ENCODE measurements at places on chromosomes 2 and 18.

GRCh38 chr2:228669690-228670089 lies 488.2 kb upstream of the SPHKAP start:
- no peak for DNase-seq

- no peak for DNase-seq
Observed at GRCh38 chr2:241959751-241960269, 90.3 kb downstream of the RTP5 start.

GRCh38 chr2:46173636-46174250 lies 123.5 kb upstream of the EPAS1 start:
- no peak for DNase-seq

- DNase-seq = no peak
Observed at GRCh38 chr2:165924946-165925345, 28.6 kb downstream of the TTC21B start.

DNA sequence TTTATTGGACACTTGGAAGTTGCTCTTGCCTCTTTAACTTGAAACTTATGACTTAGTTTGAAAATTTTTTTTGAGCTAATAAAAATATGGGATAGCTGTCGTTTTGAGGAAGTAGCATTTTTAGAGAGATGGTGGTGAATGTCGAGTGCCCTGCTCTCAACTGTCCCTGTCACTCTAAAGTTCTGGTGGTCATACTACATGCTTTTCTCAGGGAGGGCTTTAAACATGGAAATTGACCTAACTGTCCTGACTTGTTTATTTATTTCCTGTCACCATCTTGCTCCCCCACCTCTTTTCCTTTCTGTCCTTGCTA lies 16.0 kb downstream of the CEP192 start:
- no peak for DNase-seq

DNA sequence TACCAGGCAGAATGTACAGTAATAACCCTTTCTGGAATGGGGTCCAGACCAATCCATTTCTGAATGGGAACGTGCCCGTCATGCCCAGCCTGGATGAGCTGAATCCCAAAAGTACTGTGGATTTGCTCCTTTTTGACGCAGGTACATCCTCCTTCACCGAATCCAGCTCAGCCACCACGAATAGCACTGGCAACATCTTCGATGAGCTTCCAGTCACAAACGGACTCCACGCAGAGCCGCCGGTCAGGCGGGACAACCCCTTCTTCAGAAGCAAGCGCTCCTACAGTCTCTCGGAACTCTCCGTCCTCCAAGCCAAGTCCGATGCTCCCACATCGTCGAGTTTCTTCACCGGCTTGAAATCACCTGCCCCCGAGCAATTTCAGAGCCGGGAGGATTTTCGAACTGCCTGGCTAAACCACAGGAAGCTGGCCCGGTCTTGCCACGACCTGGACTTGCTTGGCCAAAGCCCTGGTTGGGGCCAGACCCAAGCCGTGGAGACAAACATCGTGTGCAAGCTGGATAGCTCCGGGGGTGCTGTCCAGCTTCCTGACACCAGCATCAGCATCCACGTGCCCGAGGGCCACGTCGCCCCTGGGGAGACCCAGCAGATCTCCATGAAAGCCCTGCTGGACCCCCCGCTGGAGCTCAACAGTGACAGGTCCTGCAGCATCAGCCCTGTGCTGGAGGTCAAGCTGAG lies 89.6 kb downstream of the SH3BP4 start:
- DNase-seq = no peak

GRCh38 chr2:43402002-43402401 lies 175.6 kb upstream of the ZFP36L2 start:
- no peak for DNase-seq

GRCh38 chr2:151237422-151238025 lies 24.1 kb downstream of the RBM43 start:
- no peak for DNase-seq

DNA sequence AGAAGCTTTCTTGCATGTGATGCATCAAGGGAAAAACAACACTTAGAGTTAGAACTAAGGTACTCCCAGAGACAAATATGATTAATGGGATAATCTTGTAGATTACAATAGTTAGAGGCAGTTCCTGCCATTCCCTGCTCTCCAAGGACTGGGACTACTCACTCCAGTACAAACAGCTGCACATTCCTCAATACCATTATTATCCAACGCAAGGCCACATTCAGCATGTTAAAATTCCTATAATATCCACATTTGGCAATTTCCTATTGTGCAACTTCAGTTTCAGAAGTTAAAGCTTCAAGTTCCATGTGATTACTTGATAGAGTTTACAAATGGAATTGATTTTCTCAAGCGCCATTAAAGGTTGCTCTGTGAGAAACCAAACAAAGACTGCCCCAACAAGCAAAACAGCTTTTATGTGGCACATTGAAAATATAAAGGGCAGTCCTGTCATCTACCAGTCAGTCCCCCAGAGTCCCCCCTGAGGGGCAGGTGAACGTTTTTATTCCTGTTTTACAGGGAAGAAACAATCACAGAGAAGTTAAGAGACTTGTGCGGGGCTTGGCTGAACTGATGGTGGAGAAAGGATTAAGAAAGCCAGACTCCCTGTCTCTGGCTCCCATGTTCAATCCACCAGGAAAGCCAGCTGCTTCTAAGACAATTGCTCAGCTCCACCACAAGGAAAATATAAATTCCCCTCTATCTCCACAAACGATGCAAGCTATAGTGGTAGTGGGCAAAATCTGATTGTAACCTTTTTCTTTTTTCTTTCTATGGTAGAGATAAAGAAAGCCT lies 72.6 kb downstream of the TXNL1 start:
- DNase-seq = no peak

- DNase-seq = no peak
Observed at GRCh38 chr2:163812926-163813520, 77.2 kb upstream of the FIGN start.

GRCh38 chr18:23634692-23635091 lies 28.0 kb downstream of the ANKRD29 start:
- DNase-seq = no peak

- DNase-seq = no peak
Observed at GRCh38 chr18:8051453-8051852, 484.3 kb downstream of the PTPRM start.

- no peak for DNase-seq
Observed at GRCh38 chr2:205390866-205391265, 291.4 kb upstream of the NRP2 start.

- DNase-seq = no peak
Observed at GRCh38 chr2:227228061-227228667, 63.7 kb downstream of the COL4A3 start.

DNA sequence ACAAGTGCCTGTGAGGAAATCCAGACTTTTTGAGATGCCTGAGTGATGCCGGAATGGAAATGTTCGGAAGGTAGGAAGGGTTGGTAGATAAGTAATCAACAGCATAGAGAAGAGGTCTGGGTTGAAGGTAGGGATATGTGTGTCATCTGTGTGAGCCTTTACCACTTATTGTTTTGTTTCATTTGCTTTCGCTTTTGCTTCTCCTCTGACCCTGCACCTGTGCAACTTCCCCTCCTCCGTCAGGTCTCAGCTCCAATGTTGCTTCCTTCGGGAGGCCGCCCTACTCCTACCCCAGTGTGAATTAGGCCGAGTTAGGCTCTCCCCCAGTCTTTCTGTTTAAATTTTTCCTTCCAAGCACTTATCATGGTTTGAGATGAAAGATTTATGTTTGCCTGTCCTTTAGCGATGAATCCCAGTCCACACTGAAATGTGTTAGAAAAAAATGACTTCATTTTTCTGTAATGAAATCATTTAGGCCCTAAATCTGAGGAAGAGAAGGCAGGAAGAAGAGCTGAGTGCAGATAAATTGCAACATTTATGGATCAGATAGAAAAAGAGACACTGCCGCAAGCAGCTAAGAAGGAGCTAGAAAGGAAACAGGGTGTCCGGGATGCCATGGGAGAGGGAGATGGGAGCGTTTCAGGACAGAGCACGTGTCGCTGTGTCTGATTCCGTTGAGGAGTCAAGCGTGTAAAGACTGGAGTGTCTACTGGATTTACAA lies 139.6 kb upstream of the PELI1 start:
- DNase-seq = no peak

- DNase-seq = no peak
Observed at GRCh38 chr2:36993841-36994620, 27.7 kb upstream of the STRN start.

DNA sequence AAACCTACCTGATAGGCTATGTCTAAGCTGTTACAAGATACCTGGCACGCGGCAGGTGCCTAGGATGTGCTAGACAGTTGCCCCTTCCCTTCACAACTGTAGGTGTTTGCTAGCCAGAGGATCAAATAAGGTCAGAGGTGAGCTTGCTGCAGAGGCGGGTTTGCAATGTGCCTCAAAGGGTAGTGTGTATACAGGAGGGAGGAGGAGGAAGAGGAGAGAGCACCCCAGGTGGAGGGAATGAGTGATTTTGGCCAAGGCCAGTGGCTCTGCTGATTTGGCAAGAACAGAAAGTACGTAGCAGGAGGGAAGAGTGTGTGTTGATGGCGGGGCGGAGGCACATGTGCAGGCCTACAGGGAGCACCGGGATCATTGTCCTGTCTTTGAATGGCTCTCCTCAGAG lies 236.5 kb downstream of the HAUS1 start:
- no peak for DNase-seq

GRCh38 chr2:6589150-6589549 lies 276.6 kb downstream of the CMPK2 start:
- DNase-seq = no peak

DNA sequence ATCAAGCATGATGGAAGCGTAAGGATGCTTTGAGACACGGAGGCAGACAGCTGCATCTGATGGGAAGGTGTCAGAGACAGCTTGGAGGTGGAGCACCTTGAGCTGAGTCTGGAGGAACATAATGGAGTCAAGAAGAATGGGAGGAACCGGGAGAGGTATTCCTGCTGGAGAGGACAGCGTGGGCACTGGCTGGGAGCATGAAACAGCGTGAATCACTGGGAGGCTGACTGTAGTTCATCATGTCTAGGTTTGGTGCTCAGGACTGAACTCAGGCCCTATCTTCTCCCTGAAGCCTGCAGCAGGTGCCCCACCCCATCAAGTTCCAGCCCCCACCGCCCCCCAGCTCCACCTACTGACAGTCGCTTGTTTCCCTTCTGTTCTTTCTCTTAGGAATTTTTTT lies 98.6 kb downstream of the TMEM17 start:
- DNase-seq = no peak

DNA sequence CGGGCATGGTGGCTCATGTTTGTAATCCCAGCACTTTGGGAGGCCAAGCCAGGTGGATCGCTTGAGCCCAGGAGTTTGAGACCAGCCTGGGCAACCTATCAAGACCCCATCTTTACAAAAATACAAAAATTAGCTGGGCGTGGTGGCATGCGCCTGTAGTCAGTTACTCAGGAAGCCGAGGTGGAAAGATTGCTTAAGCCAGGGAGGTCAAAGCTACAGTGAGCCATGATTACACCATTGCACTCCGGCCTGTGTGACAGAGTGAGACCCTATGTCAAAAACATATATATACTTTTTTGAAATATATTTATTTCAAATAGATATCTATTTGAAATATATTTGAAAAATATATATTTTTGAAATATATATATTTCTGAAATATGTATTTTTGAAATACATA lies 10.9 kb downstream of the OSBPL1A start:
- DNase-seq = no peak

DNA sequence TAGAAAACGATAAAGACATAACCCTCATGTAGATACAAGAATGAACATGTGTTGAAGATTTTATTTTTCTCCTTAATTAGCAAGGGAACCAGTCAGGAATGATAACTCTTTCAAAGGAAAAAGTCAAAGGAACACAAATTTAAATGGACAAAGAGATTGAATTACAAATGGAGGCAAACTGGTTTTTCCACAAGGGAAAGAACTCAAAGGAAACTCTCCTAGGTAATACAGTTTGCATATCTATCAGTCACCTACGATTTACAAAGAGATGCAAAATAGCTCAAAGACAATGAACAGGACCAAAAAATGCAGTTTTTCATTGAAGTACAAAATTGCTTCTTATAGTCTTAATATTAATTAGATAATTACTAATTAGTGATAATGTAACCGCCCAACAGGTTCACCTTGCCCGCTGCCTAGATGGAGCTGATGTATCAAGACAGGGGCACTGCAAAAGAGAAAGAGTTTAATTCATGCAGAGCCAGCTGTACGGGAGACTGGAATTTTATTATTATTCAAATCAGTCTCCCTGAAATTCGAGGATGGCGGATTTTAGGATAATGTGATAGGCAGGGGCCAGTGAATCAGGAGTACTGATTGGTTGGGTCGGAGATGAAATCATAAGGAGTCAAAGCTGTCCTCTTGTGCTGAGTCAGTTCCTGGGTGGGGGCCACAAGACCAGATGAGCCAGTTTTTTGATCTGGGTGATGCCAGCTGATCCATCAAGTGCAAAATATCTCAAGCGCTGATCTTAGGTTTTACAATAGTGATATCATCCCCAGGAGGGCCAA lies 151.0 kb downstream of the TMEM17 start:
- no peak for DNase-seq

- no peak for DNase-seq
Observed at GRCh38 chr18:39871961-39872360, 2083.1 kb upstream of the PIK3C3 start.

GRCh38 chr18:22136395-22136794 lies 33.0 kb upstream of the GATA6 start:
- DNase-seq = no peak

- DNase-seq = no peak
Observed at GRCh38 chr18:36814994-36815393, 13.8 kb downstream of the TPGS2 start.

- DNase-seq = no peak
Observed at GRCh38 chr2:147773479-147773878, 71.3 kb upstream of the ACVR2A start.

GRCh38 chr2:120482334-120482733 lies 136.4 kb downstream of the INHBB start:
- DNase-seq = no peak

DNA sequence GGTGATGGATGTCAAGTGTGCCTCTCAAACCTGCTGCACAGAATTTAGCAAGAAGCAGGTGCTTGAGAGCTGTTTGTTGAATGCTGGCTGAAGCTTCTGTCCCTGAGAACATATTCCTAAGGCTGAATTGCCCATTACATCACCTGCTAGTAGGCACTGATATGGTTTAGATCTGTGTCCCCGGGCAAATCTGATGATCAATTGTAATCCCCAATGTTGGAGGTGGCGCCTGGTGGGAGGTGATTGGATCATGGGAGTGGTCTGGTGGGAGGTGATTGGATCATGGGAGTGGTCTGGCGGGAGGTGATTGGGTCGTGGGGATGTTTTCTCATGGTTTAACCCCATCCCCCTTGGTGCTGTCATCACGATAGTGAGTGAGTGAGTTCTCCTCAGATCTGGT lies 128.0 kb downstream of the HRH4 start:
- DNase-seq = no peak
